ENCODE measurements at places on chromosomes 11 and 22.

DNA sequence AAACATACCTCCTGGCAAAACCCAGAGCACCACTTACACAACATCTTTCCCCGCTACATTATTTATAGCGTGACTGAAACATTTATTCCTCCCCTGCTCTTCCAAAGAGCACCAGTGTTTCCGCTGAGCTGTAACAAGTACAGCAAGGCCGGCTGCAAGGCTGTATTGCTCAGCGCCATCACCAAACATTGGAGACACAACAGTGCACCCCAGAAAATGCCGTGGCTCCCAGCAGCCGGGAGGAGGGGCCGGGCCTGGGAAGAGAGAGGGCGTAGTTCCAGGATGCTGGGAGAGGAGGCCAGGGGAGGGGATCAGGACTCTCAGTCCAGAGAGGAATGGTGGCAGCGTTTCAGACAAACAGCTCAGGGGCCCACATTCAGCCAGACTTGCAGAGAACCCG lies 133.2 kb downstream of the DSCAML1 start:
- DNase-seq, result no peak

DNA sequence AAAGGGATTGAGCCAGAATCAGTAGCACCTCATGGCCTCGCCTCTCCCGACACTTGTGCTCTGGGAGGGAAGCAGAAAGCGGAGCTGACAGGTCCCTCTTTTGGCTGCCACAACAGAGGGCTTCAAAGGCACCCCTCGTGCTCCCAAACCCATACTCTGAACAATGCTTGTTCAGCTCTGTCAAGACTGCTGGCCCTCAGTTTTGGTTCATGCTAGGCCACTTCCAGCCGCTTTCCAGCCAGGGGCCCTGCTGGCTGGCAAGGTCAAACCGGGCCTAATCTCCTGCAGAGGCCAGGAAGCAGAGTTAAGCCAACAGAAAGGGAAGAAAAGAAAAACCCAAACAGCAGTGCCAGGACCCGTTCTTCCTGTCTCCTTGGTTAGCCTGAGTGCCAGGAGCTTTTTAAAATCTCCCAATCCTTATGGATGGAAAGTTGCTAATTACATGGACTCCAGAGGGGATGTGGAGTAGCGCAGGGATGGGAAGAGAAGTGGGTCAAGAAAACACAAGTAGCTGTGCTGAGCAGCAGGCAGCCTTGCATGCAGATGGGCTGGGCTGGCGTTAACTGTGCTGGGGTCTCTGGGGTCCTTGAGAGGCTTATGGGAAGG lies 150.6 kb downstream of the GRIK4 start:
- DNase-seq, result no peak

DNA sequence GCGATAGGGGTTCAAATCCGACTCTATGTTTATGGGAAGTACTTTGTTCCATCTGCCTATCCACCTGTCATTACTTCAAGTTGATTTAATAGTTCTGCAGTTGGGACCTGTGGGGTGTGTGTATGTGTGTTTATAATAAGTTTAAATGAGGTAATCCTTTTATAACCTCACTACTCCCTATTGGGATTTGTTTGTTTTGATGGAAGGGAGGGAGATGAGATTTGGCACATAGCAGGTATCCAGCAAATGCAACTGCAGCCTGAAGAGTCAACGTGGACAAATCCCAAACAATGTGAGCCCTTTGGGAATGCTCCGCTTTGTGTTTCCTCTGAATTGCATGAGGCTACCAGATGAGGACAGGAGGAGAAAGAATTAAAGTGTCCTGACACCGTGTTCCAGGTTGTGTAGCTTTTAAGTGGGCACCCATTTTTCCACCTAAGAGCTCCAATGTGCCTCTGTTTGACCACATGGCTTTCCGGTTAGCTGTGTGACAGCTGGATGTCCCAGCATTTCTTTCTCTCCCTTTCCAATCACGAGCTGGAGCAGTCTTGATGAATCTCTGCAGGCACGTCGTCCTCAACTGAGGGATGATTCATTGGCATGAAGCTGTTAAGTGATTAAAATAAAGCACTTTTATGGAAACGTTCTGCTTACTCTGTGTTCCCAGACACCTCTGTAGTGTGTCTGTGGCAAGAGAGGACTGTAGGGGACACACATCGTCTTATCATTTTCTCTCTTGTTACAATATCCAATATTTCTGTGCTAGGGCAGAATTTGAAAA lies 610.7 kb downstream of the NTM start:
- no peak for DNase-seq

GRCh38 chr11:6615882-6616585 lies 3.2 kb downstream of the TPP1 start:
- no peak for DNase-seq

- DNase-seq, result no peak
These were observed 6.1 kb upstream of the UPB1 start for GRCh38 chr22:24489011-24489410.

Measured in stimulated activated CD4-positive, alpha-beta T cell treated with anti-CD3 and anti-CD28 coated beads, TNF-alpha, amount 100 ng/mL, for 1 hour (primary cell).